ENCODE measurements at places on chromosomes 1 and 21. TPM values are rescaled to one million over a fixed set of nuclear protein-coding genes. Genes with fewer than 3 reads are reported as not detected.

DNA sequence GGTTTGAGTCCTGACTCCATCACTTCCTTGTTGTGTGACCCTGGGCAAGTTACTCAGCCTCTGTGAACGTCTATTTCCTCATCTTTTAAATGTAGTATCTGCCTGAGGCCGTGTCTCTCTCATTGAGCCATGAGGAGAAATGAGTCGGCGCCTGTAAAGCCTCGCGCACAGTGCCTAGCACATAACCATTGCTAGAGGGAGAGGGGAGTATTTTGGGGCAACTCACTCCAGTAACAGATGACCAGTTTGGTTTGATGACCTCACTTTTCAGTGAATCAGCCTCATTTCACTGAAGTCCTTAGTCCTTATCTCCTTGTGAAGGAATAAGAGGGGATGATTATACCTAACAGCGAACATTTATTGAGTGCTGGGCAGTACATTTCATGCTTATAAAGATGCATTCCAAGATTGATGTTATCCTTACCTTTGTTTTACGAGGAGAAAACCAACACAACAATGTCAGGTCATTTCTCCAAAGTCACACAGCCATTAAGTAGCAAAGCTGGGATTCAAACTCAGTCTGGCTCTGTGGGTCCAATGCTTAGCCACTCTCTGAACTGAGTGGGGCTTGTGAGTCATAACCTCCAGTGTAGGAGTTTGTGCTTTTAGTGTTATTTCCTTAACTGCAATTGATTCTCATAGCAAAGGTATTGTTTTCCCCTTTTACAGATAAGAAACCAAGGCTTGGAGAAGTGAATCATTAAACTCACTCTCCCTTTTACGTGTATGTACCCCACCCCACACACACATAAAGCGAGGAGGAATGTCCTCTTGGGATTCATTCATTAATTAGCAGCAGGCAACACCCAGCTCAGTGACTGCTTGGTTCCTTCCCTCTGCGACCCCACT is 25.9 kb downstream of the KCNC4 start:
- H3K36me3 ChIP-seq = no peaks in the 10 kb centered on the region
- peak overlapping the region; percentile 49 for H3K27ac ChIP-seq
- DNase-seq = peak; percentile 85
- H3K27me3 ChIP-seq = no peaks in the 10 kb centered on the region

- no peaks in the 10 kb centered on the region for H3K27me3 ChIP-seq
- H3K27ac ChIP-seq = no peak overlapping the region
- DNase-seq = no peak
- H3K4me3 ChIP-seq = no peak overlapping the region
- no peaks in the 10 kb centered on the region for H3K4me1 ChIP-seq
Observed at GRCh38 chr21:38402795-38403194, 95.5 kb downstream of the ERG start.

DNA sequence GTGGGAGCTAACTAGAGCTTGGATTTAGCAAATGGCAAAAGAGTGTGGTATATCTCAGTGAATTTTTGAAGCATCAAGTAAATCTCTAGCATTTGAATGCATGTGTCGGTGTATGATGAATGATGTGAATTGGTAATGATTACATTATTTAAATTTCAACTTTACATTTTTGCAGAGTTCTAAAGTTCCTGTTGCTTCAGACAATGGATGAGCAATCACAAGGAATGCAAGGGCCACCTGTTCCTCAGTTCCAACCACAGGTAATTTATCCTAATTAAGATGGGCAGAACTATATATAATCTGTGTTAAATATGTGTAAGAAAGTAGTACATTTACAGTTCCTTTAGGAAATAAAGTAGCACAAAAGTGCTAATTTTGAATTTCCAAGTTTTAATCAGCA is 75.6 kb downstream of the NEK7 start:
- H3K4me1 ChIP-seq = peaks cover 4% of the 10 kb centered on the region
- no peak overlapping the region for H3K27ac ChIP-seq
- H3K27me3 ChIP-seq = no peaks in the 10 kb centered on the region
- no peaks in the 10 kb centered on the region for H3K36me3 ChIP-seq
- no peak overlapping the region for H3K4me3 ChIP-seq
- no peak for DNase-seq

WNT9A gene
- total RNA-seq = 1.0 TPM

- no peak for DNase-seq
- no peaks in the 10 kb centered on the region for H3K27me3 ChIP-seq
- peaks cover 20% of the 10 kb centered on the region for H3K4me1 ChIP-seq
- no peak overlapping the region for H3K4me3 ChIP-seq
- no peaks in the 10 kb centered on the region for H3K36me3 ChIP-seq
- no peak overlapping the region for H3K27ac ChIP-seq
Observed at GRCh38 chr1:246680696-246681130, 43.5 kb upstream of the SCCPDH start.

ZNF648 gene
- total RNA-seq = not detected

- DNase-seq = no peak
- no peak overlapping the region for H3K4me3 ChIP-seq
- H3K4me1 ChIP-seq = no peaks in the 10 kb centered on the region
- H3K27ac ChIP-seq = no peak overlapping the region
- H3K27me3 ChIP-seq = no peaks in the 10 kb centered on the region
- peaks cover 8% of the 10 kb centered on the region for H3K36me3 ChIP-seq
Observed at GRCh38 chr1:150832597-150832996, 24.5 kb upstream of the CTSK start.

DNA sequence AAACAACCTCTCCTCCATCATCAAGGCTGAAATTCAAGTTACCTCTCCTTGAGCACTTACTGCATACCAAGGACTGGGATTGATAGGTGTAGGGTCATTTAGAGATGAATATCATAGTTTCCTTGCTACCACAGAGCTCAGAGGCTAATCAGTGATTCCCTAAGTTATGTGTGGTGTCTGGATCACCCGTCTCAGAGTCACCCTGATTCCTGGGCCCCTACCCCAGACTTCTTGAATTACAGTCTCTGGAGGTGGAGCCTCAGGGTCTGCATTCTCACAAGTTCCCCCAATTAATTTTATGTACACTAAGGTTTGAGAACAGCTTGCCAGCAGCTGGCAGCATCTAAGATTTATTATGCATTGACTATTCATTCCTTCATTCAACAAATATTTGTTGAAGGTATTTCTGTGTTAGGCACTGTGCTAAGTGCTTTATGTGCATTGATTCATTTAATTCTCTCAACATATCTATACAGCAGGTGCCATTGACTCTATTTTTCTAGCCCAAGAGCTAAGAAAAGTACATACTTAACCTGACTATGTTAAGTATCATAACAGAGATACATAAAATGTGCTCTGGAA is 182.9 kb upstream of the FGGY start:
- no peak overlapping the region for H3K4me3 ChIP-seq
- no peaks in the 10 kb centered on the region for H3K36me3 ChIP-seq
- peaks cover 2% of the 10 kb centered on the region for H3K4me1 ChIP-seq
- H3K27me3 ChIP-seq = no peaks in the 10 kb centered on the region
- peak; percentile 36 for DNase-seq
- no peak overlapping the region for H3K27ac ChIP-seq

GCSAML gene
- not detected for total RNA-seq

- peaks cover 8% of the 10 kb centered on the region for H3K4me1 ChIP-seq
- H3K27me3 ChIP-seq = no peaks in the 10 kb centered on the region
- no peaks in the 10 kb centered on the region for H3K36me3 ChIP-seq
- H3K27ac ChIP-seq = no peak overlapping the region
- DNase-seq = no peak
- no peak overlapping the region for H3K4me3 ChIP-seq
Observed at GRCh38 chr1:81950037-81950436, 149.3 kb downstream of the ADGRL2 start.

GRCh38 chr1:27000090-27000816 is 6.8 kb downstream of the TRNP1 start:
- H3K4me3 ChIP-seq = no peak overlapping the region
- DNase-seq = peak; percentile 66
- peak overlapping the region; percentile 84 for H3K27ac ChIP-seq
- H3K4me1 ChIP-seq = peaks cover 38% of the 10 kb centered on the region
- no peaks in the 10 kb centered on the region for H3K27me3 ChIP-seq

- no peaks in the 10 kb centered on the region for H3K27me3 ChIP-seq
- DNase-seq = peak; percentile 98
- peak overlapping the region; percentile 74 for H3K27ac ChIP-seq
- H3K4me1 ChIP-seq = peaks cover 33% of the 10 kb centered on the region
Observed at GRCh38 chr1:64917328-64917861, 49.0 kb downstream of the JAK1 start.

DNA sequence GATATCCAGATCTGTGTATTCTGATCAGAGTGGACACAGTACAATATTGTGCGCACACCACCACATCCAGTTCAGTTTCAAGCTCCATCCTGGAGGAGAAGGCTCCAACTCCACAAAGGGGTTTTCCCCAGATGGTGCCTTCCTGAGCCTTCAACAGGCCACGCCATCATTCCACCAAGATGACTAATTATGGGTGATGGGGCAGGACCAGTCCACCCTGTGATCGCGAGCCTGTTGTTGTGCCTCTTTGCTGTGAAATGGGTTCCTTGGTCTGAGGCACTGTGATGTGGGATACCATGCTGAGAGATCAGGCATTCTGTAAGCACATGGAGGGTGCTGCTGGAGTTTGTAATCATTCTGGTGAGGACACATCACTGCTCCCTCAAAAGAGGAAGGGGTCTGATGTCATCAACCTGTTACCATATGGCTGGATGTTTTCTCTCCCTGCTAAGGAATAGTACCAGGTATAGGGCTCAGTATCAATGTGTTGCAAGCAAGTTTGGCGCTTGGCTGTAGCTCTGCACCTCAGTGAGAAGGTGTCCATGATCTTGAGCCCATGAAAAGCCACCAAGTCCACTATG is 6.7 kb upstream of the SH2D2A start:
- H3K4me1 ChIP-seq = no peaks in the 10 kb centered on the region
- DNase-seq = no peak
- H3K36me3 ChIP-seq = no peaks in the 10 kb centered on the region
- H3K4me3 ChIP-seq = no peak overlapping the region
- peaks cover 26% of the 10 kb centered on the region for H3K27me3 ChIP-seq

GRCh38 chr1:181514298-181515290 is 31.3 kb downstream of the CACNA1E start:
- no peaks in the 10 kb centered on the region for H3K27me3 ChIP-seq
- DNase-seq = no peak
- H3K36me3 ChIP-seq = no peaks in the 10 kb centered on the region

- H3K4me3 ChIP-seq = no peak overlapping the region
- H3K36me3 ChIP-seq = no peaks in the 10 kb centered on the region
- no peak for DNase-seq
- H3K27me3 ChIP-seq = no peaks in the 10 kb centered on the region
Observed at GRCh38 chr1:247797518-247797917, 26.4 kb downstream of the OR14A16 start.

DNA sequence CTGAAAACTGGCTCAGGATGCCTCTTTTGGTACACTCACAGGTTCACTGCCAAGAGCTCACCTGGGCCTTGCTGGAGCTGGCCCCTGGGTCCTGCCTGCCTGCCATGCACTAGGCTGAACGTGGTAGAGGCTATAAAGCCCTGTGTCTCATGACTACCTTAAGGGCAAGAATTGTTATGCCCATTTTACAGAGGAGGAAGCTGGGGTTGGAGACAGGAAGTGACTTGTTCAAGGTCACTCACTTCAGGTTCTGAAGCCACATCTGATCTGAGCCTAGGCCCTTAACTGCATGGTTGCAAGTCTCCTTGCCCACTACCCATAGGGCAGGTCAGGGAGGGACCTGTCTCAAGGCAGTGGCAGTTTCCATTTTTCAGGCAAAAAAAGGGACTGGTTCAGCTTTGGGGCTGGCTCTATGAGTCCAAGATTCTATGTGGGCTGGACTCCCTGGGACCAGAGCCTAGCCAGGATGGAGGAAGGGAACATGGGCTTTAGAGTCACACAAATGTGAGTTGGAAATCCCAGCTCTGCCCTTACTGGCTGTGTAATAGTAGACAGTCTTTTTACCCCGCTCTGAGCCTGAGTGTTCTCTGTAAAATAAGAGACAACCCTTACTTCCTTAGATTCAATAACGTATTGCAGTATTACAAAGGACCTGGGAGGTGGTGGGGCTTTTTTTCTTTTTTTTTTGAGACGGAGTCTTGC is 7.8 kb downstream of the STK40 start:
- peaks cover 19% of the 10 kb centered on the region for H3K4me1 ChIP-seq
- H3K36me3 ChIP-seq = peaks cover 6% of the 10 kb centered on the region
- no peaks in the 10 kb centered on the region for H3K27me3 ChIP-seq
- H3K4me3 ChIP-seq = no peak overlapping the region
- no peak for DNase-seq

ZNF683 gene
- not detected for total RNA-seq

FCGR1A gene
- total RNA-seq = not detected

Measured in fibroblast of lung (primary cell).